ENCODE measurements at places on chromosomes 3 and 15.

- DNase-seq = peak; percentile 11
These were observed 95.2 kb downstream of the SEMA6D start for GRCh38 chr15:47812470-47812999.

GRCh38 chr15:98785431-98785806 lies 137.1 kb downstream of the IGF1R start:
- DNase-seq = peak; percentile 48

GRCh38 chr15:34855413-34855812 lies 60.1 kb upstream of the ACTC1 start:
- DNase-seq = no peak

- DNase-seq = no peak
These were observed 297.1 kb upstream of the RARB start for GRCh38 chr3:25130724-25131520.

- DNase-seq = no peak
These were observed 71.7 kb upstream of the VGLL3 start for GRCh38 chr3:87062685-87063084.

GRCh38 chr3:81592101-81592500 lies 169.3 kb downstream of the GBE1 start:
- DNase-seq = no peak

- no peak for DNase-seq
These were observed 39.2 kb upstream of the SEMA4B start for GRCh38 chr15:90161950-90162361.

GRCh38 chr3:127019449-127019848 lies 36.5 kb downstream of the PLXNA1 start:
- no peak for DNase-seq

- no peak for DNase-seq
These were observed 30.5 kb downstream of the RSRC1 start for GRCh38 chr3:158140396-158140795.

- DNase-seq = no peak
These were observed 32.7 kb downstream of the AADACL2 start for GRCh38 chr3:151766454-151766853.

GRCh38 chr3:129224984-129225393 lies 24.4 kb upstream of the COPG1 start:
- DNase-seq = peak; percentile 92

DNA sequence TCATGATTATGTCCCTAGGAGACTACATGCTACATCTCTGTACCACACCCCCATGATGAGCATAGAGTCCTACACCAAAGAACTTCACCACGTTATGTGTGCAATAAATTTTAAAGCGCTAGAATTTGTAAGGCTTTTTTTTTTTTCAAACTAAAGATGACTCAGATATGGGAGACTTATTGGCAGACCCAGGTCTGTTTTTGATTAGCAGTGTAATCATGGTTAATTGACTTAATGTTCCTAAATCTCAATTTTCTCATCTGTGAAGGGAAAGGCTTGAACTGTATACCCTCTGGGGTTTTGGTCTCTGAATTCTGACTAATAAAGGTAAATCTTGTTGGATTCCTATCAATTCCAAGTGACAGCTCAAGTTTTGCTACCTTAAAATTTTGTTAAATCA lies 26.4 kb downstream of the ABI3BP start:
- DNase-seq = no peak

GRCh38 chr3:180888992-180889560 lies 23.4 kb upstream of the FXR1 start:
- no peak for DNase-seq

- DNase-seq = no peak
These were observed 98.7 kb downstream of the SLCO3A1 start for GRCh38 chr15:91952216-91952615.

GRCh38 chr15:98548139-98548971 lies 100.0 kb upstream of the IGF1R start:
- DNase-seq = no peak

DNA sequence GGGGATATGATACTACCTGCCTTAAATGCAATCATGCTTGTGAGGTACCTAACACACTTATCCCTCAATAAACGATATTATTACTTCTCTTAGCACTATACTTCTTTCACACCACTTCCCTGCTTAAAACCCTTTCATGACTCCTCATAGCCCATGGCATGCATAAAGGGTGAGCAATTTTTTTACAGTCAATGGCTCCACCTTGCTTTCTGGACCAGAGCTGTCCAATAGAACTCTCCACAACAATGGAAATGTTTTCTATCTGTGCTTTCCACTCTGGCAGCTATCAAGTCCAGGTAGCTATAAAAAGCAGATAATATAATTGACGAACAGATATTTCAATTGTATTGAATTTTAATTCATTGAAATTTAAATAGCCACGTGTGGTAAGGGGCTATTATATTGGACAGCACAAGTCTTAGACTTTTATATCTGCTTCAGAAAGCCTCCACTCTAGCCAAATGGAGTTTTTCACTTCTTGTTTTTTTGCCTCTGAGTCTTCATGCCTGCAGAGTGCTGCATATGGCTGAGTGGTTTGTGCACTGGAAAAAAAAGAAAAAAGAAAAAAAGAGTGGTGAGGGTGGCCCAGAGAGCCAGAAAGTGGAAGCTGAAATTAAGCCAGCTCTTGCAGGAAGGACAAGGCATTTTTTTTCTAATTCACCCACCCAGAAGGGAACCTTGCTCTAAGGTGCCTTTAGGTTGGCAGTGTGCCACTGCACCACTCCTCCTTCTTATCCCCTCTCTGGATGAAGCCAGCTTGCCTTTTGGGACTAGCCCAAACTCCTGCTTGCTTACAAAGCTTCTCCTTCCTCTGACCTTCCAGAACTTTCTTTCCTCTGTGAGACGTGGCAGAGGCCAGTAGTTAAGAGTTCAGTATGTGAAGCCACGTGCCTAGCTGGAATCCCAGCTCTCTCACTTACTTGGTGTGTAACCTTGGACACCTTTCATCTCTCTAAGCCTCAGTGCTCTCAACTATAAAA lies 239.0 kb upstream of the LRTM1 start:
- DNase-seq = no peak

DNA sequence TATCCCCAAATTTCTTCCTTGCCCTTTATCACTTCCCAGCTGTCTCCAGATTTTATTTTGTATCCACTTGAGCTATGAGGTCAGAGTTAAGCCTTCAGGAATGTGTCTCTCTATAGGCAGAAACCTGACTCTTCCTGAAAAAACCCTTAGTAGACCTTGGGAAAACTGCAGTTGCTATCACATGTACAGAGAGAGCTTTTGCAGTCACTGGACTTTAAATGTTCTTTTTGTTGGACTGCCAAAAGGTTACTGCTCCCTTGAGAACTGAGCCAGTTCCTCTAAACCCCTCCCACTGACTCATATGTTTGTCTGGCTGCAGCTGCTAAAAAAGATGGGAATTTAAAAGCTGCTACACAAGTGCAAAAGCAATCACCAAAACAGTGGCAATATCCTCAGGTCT lies 169.1 kb upstream of the CCDC54 start:
- DNase-seq = no peak

DNA sequence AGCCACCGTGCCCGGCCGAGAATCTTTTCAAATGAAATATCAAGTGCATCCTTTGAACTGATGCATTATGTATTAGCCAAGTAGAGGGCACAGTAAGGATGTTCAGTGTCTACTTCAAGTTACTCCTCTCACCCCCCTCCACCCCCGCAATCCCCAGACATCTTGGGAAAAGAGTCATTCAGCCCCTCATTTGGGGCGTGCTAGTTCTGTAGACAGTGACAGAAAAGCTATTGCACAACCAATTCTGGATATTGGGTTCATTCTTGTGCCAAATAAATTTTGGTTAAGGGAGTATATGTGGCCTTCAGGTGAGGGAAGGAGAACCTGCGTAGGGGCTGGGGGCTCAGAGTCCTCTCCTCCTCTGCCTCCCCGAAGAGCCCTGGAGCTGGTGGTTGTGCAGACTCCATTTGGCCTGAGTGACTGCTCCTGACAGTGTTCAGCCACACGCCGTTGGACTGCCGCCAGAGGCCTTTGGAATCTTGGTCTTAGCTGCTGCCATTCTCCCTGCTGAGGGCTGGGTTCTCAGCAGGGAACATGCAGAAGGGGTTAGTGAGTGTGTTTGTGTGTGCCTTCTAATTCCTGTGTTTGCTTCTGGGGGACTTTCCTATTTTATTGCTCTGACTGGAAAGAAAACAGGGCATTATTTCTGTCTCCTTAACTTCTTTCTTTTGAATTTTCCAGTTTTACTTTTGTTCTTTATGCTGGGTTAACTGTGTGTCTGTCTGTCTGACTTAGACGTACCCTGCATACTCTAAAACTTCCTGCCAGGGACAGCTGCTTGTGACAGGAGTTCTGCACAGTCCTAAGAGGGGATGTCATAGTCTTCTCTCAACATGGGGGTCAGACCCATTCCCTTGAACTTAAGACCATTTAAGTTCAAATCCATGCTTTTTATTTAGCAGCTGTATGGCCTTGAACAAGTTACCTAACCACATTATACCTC lies 21.0 kb downstream of the RARB start:
- DNase-seq = peak; percentile 20

DNA sequence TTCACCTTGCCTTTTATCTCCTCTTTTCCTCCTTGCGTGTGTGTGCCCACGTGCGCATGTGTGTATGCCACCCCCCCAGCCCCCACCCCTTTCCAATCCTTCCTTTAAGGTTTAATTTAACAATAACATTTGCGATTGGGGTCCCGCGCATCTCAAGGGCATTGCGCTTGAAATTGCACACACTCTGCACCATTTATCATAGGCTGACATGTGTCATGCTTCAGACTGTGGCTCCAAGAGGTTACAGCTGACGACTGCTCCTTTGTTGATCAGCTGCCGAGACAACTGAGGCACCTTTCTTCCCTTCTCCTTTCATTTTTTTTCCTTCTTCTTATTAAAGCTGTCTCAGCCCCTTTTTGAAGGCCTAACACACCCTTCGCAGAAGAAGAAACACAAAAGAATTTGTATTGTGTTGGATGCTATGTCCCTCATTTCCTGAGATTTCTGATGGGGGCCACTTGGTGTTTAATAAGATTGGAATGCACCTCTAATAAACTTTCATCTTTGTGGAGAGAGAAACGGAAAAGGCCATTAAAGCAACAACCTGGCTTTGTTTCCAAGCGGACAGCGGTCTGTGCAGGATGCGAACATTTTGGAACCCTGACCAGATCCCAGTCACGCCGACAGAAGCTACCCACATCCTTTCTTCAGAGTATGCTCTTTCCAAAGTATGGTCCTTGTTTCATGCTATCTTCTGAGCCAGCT lies 470.1 kb downstream of the MCTP2 start:
- no peak for DNase-seq

GRCh38 chr15:74609938-74610301 lies 5.7 kb upstream of the CLK3 start:
- DNase-seq = no peak

DNA sequence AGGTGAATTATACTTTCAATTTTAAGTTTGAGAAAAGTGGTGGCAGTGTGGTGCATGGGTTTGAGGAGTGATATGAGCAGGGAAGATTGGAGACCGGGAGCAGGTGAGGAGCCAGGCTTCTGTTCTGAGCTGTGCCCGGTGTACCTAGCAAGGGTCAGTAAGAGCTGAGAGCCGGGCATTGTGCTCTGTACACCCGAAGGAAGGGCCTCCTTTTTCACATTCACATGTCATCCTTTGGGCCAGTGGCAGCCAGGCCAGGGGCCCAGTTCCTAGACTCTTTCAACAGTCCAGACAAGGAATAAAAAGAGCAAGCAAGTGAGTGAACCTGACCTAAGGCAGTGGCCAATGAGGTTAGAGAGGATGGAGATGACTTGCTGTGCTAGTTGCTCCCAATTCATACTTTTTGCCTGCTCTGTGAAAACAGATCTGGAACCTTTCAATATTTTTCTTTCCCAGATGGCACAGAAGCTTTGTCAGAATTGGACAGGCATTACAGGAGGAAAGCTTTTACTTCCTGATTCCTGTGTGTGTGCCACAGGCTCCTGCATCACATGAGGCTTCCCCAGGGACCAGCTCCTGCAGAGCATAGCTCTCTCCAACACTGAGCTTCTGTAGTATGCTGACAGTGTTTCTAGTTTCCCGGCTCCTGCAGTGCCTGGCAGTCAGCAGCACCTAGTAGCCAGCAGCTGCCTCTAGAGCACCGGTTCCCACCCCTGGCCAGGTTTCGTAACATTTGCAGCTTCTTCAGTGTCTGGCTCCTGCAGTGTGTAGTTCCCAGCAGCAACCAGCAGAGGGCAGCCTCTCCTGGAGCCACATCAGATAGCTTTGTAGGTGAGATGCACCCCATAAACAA lies 5.3 kb upstream of the TRA2B start:
- DNase-seq = peak; percentile 88

DNA sequence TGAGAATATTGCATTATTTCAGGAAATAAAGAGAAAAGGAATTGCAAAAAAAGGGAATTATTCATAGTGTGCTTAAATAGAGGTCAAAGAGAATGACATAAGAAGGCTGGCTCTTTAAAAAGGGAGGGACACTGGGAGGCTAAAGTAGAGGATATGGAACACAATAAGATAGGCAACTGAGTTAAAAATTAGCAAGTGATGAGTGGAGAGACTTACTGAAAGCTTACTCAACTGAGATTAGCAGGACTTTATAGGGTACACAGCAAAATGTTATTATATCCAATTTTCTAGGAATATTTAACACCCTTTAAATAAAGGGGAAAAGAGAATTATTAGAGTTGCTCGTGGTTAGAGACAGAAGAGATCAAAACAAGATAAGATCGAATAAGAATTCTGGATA lies 375.2 kb downstream of the LSAMP start:
- no peak for DNase-seq

DNA sequence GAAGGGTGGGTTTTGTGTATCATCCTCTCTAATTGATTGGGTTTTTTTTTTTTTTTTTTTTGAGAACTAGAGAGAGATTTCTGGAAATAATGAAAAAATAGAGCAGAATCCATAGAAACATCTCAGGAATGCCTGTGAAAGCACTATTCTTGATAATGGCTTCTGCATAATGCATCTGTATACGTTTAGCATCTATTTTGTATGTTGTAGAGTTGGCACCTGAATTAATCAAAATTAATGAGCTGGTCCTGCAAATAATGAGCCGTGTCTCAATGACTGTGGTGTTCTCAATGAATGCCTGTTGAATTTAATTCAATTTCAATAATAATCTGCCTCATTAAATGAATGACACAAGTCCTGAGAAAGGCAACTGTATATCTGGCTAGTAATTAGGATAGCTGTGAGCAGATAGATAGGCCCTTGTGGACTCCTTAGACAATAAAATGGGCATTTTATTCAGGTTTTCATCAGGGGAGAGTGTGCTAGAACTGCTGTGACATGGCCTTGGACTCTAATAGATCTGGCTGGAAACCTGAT lies 70.5 kb upstream of the WDR72 start:
- no peak for DNase-seq

DNA sequence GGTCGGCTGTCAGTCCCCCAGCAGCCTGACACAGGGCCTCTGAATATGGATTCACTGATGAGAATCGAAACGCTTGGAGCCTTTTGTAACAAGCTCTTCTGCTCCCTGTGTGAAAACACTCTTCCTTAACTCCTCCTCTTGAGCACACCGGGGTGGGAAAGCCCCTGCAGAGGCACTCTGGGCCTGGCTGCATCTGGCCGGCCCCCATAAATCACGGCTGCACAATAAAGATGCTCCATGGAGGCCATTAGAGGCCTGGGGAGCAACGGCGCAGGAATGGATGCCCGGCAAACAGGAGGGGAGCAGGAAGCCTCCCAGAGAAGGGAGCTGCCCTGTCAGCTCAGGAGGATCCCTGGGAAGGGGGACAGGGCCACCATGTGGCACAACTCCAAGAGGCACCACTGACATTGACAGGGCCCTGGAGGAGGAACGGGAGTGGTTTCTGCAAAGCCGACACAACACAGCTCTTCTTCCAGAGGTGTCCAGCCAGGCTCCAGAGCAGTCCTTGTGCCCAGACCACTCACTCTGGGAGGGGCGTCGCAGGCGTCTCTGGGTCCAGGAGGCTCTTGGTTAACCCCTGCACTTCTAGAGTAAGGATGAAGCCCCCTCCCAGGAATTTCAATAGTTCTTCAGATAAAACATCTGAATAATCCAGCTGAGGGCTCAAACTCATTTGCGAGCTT lies 509.3 kb upstream of the PPP2R3A start:
- no peak for DNase-seq
